ENCODE measurements at places on chromosomes 2 and 18.

DNA sequence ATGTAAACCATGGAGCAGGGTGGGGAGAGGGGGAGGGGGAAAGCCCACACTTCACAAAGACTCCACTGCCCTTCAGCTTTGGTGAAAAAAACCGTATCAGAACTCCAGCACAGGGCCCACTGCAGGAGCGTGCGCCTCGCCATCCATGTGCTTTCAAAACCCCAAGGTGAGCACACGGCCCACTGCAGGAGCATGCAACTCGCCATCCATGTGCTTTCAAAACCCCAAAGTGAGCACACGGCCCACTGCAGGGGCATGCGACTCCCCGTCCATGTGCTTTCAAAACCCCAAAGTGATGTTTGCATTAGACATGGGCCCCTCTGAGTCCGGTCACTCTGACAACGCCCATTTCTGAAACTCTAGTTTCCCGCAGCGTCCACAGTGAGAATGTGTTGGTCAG lies 7.8 kb downstream of the TXNL4A start:
- no peak for DNase-seq

- peak; percentile 13 for DNase-seq
These were observed 36.1 kb upstream of the SCYGR1 start for GRCh38 chr2:227423656-227424499.

GRCh38 chr18:7900091-7900490 lies 333.0 kb downstream of the PTPRM start:
- DNase-seq: no peak

- no peak for DNase-seq
These were observed 22.1 kb upstream of the KCNG2 start for GRCh38 chr18:79775441-79776221.

DNA sequence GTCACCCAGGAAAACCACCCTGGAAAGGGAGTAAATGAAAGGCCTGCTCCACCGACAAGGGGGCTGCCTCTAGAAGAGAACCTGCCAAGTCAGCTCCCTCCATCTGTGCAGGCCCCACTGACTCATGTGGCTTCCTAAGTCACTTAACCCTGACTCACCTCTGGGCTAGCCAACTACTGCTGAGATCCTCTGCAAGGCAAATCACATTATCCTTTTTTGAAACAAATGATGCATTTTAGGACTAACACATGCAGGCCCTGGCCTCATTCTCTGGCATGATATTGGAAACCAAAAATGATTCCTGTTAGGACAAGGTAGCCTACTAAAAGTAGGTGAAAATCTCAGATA lies 474.6 kb downstream of the EPHA4 start:
- DNase-seq: no peak

DNA sequence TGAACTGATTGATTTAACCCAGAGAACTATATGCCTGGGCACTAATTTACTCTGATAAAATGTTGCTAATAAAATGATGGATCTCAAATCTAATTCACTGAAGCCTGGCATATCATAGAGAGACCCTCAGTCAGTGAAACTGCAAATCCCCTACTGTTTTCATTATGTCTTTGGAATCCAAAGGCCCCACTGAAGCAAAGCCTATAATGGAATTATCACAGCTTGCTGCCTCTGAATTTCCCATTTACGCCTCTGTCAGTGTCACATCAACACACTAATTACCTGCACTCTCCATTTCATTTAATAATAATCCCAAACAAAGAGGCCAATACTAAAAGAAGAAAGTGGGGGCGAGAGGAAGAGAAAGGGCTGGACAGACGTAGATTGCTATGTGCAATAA lies 470.9 kb downstream of the MBD2 start:
- no peak for DNase-seq

DNA sequence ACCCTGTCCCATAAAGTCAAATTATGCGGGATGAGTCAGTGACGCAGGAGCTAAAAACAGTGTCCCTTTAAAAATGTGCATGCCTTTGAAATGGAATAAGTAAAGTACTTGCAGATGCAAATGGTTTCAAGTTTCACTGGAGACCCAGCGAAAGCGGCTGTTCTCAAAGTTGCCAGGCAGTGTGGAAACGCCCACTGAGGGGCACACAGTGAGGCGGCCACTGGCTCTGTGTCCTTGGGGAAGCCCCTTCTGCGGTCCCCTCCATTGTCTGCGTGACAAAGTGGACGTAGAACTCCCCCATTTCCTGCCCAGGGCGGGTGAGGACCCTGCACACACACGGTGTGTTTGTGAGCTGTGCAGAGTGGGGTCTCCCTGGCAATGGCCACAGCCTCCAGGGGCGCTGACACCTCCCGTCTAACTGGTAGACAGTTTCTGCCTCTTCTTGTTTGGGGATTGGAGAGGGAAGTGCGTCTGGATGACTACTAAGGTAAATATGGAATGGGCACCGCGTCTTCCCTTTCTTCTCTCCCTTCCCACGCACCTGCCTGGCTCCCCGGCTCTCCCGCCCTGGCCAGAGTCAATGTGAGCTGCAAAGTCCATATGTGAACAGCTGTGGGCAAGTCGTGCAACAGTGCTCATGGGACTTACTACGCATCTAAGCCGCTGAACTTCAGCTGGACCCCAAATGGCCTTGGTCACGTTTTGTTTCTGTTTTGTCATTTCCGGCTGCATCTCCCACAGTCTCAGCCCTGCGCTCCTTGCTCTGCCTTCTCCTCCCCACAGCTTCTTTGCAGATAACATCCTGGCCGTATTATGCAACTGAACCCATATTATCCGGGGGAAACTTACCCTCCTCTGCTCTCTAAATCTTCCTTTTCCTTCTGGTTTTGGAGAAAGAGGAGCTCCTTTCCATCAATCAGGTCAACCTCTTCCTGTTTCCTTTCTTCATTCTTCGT lies 33.7 kb upstream of the ZNF516 start:
- DNase-seq: no peak

GRCh38 chr2:233032551-233033320 lies at the start of gene NEU2:
Gene NEU2 (plus strand): TSS chr2:233032672. CDS start chr2:233032672, 0 bp downstream.
- DNase-seq: no peak

- DNase-seq: no peak
These were observed 13.3 kb downstream of the LIMS2 start for GRCh38 chr2:127661949-127662510.

DNA sequence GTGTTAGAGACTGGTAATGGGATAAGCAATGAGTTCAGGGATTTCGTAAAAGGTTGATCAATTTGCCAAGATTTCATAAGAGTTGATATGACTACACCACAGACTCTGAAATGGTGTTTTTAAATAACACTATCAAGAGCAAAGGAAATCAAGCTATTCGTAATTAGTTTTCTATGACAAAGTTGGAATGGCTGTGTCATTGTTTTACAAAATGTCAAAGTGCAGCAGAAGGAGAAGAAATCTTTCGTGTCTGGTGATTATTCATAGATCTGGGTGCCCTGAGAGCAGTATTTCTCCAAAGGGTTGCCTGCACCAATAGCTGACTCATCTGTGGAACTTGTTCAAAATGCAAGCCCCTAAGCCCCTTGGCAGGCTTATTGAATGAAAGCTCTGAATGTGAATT lies 70.1 kb downstream of the NABP1 start:
- DNase-seq: no peak

DNA sequence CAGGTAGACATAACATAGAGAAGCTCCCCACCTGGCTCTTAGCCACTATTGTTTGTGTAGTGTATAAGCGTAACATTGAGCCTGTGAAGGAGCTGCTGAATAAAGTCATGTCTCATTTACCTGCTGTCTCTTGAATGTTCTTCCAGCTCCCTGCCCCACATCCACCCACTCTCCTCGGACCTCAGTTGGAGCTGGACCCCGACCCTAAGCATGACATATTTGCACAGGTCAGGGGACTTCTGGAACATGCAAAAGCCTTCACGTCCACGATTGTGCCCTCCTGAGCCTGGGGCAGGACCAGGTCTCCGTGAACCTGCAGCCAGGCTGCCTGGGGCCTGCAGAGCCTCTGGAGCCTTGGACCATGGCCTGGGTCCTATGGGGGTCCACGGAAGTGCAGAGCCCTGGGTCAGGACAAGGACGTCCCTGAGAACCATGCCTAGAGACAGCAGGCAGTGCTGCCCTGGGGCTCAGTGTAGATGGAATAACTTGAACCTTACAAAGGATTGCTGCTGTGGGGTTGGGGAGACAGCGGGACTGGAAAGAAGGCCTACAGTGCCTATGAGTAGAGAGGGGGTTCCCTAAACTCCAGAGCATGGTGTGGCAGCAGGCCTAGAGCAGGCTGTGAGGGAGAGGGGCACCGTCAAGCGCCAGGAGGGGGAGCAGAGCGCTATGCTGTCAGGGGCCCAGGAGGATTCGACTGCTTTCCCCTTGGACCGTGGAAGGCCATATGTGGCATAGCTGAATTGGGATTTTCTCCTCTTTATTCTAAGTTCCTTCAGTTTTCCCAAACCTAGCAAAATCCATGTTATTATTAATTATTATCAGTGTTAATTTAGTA lies 99.9 kb upstream of the ZNF236 start:
- DNase-seq: no peak

DNA sequence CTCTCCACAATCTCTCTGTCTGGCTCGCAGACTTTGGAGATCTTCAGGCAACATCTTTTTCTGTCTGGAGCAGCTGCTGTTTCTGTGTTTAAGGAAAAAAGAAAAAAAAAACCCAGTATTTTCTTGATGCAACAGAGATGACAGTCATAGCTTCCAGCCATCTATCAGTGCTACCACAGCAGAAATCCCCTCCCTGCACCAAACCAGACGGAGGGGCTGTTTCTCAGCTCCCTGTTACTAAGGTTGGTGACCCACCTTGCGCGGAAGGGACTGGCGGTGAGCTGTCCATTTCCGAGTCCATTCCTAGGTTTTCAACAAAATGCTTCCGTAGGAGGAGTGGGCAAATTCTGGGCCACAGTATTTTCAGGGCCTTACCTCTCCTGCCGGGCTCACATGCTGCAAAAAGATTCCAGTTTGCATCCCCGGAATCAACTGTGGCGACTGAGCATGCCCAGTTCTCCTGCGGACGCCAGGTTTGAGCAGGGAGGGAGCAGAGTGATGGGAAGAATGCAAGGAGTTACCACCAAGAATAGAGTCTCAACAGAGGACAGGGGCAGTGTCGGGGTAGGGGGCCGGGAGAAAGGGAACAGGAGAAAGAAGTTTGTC lies 1.2 kb downstream of the SLC4A10 start:
- DNase-seq: peak; percentile 54

DNA sequence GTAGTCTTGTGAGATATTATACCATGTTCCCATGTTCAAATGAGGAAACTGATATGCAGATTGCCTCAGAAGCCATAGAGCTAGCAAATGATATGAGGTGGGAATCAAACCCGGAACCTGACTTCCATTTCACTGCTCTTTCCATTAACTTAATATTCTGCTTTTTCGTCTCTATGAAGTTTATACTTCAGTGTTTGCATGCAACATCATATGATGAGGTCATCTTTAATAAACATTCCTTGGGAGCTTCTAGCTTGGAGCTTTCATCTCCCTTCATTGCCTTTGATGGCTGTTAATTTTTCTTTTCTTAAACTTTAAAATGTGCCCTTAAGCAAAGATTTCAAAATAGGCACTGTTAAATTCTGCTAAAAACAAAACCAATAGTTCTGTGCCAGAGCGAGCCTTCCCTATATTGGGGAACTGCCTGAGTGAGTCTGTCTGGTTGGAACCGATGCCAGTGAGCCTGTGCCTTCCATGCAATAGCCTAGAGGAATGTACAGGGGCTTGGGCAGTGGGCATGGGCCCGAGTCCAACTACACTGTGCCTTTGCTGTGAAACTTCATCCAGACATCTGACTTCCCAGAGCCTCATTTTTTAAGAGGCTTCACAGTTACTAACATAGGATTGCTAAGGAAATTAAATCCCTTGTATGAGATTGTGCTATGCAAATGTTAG lies 91.1 kb upstream of the TMEM200C start:
- DNase-seq: no peak

DNA sequence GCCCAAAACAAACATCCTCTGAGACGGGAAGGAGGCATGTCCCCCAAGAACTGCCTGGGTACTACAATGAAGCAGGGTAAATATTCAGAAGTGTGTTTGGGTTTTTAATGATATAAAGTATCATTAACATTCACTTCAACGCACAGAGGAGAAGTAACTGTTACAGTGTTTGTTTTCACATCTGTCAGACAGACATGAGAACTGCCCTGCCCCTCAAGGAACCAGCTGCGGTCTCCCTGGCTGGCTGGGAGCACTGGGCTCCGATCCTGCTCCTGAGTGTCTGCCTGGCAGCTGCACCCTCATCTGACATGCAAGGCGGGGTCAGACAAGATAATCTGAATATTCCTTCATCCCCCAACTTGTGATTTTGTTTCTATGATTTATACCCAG lies 75.6 kb downstream of the MBP start:
- DNase-seq: no peak

DNA sequence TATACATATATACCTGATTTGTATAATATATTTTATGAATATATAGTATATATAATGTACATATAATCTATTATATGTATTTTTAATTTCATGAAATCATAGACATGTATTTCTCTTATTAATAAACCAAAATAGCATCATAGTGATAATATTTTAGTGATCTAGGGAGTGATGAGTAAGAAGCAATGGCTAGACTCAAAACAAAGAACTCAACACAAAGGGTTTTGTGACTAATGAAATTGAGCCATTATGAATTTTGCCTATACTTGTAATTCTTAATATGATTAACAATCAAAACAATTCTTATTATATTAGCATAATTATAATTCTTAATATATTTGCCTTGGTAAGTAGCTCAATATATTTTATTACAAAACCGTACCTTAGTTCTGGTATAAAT lies 1614.1 kb upstream of the TMEFF2 start:
- no peak for DNase-seq

GRCh38 chr2:212538305-212539071 lies at the start of gene ERBB4:
Gene ERBB4 (minus strand): TSS chr2:212538802. CDS start chr2:212538530, 272 bp downstream.
- peak; percentile 58 for DNase-seq

- DNase-seq: no peak
These were observed at the start of gene HOXD12 for GRCh38 chr2:176099728-176100546. Gene HOXD12 (plus strand): TSS chr2:176099795. CDS start chr2:176099802, 7 bp downstream.

- no peak for DNase-seq
These were observed 946.3 kb upstream of the LRATD1 start for GRCh38 chr2:13686262-13686661.

GRCh38 chr18:22813648-22814328 lies 119.3 kb upstream of the RBBP8 start:
- DNase-seq: no peak

- DNase-seq: no peak
These were observed 109.3 kb downstream of the ANTXR1 start for GRCh38 chr2:69122271-69122670.

GRCh38 chr2:154696810-154697417 lies 1.6 kb upstream of the KCNJ3 start:
- no peak for DNase-seq

GRCh38 chr2:144233317-144233716 lies 286.6 kb downstream of the ZEB2 start:
- no peak for DNase-seq

DNA sequence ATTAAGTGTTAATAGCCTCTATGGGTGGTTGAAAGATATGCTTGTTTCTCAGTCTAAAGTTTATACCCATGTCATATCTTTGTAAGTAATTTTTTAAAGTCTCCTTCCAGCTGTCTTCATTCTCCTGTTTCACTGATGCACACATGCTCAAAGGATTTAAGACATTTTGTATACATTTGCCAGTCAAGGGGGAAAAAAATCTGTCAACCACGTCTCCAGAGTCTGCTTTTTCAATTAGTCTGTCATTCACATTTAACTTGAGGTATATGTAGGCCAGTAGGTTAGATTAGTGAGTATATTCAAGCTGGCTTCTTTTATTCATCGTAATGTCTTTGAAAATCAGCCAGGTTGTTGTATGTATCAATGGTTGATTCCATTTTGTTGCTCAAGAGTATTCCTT lies 193.5 kb downstream of the MCFD2 start:
- DNase-seq: no peak

GRCh38 chr18:23291456-23292205 lies 156.3 kb downstream of the CABLES1 start:
- no peak for DNase-seq

Measured in nucleus accumbens (tissue), 56 donors.